ENCODE measurements at places on chromosomes 2 and 18.

GRCh38 chr18:2656237-2656980, 883 bp downstream of the SMCHD1 start:
- no peak for DNase-seq

GRCh38 chr2:130819226-130819607, 17.5 kb upstream of the ARHGEF4 start:
- no peak for DNase-seq

GRCh38 chr2:13996527-13996926, 636.0 kb upstream of the LRATD1 start:
- no peak for DNase-seq

GRCh38 chr2:242011516-242011915, 142.0 kb downstream of the RTP5 start:
- DNase-seq, result no peak

DNA sequence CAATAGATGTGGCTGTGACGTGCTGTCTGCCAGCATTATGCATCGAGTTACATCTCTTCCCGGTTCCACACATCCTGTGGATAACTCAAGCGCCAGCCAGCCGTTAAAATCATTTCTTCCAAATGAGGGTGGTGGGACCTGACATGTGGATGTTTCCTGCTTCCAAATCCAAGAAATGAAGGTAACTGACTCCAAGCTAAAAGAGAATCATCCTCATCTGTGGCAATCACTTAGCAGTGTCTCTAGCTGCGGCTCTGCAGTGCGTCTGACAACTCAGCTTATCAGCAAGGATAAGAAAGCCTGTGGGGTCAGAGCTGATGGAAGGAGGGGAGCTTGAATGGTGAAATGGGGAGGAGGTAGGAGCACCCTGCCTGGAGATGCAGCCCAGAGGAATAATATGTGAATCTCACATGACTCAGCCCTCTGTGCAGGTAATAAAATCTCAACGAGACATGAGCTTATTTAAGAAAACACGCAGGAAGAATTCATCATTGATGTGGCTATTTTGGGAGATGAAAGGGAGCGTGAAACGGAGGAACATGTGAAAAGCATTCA, 382.2 kb upstream of the TRIB2 start:
- no peak for DNase-seq

DNA sequence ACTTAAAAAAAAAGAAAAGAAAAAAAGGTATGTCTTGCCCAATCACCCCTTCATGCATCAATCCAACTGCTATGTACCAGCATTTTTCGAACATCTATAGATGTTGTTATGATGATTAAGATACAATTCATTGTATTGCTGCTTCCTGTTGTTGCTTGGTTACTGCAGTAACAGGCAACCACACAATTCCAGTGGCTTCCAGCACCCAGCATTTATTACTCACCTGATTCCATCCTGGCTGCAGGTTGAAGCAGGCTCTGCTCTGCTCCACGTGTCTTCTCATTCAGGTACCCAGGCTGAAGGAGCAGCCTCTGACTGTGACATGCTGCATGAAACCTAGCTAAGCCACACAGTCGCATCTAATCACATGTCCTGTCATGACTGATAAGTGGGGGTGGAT, 196.9 kb downstream of the INO80D start:
- DNase-seq, result no peak

DNA sequence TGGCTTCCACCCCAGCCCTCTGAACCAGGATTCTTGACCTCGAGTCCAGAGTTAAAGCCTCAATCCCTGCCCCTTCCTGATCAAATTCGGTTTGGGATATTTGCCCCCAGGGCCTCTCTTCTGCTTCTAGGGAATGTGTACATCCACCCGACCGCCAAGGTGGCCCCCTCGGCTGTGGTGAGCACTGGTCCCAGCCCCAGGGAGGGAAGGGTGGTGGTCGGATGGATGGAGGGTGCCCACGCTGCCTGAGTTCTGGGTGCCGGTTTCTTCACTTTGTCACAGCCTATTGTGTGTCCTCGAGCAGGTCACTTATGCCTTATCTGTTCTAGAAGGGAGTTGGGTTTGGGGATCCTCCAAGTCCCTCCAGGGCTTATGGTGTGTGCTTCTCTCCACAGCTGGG, 6.9 kb downstream of the GMPPA start:
- no peak for DNase-seq

GRCh38 chr2:239138610-239139009, 262.2 kb downstream of the HDAC4 start:
- no peak for DNase-seq

DNA sequence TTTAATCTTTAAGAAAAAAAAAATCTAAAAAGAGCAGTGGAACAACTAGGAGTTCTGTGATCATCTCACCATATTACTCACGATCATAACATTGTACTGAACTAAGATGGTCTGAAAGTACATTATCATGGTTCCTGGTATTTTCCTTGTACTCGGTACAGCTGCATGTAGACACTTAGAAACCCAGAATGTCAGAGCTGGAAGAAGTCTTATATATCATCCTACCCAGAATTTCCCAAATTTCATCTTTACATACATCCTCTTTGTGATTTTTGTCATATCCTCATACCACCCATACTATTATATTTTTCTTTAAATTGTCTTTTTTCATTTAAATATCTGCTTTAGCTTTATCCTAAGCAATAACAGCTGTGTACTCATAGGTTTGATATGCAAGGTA, 12.4 kb upstream of the ST3GAL5 start:
- no peak for DNase-seq

- no peak for DNase-seq
Observed at GRCh38 chr2:120943403-120944034, 207.9 kb downstream of the GLI2 start.

GRCh38 chr18:55419947-55420664, 167.9 kb downstream of the TCF4 start:
- DNase-seq, result no peak

- no peak for DNase-seq
Observed at GRCh38 chr2:231347081-231347480, 48.4 kb upstream of the B3GNT7 start.

- DNase-seq, result no peak
Observed at GRCh38 chr18:21599585-21600525, 649 bp downstream of the ESCO1 start.

- DNase-seq, result no peak
Observed at GRCh38 chr2:166891727-166892126, 3.4 kb downstream of the XIRP2 start.

DNA sequence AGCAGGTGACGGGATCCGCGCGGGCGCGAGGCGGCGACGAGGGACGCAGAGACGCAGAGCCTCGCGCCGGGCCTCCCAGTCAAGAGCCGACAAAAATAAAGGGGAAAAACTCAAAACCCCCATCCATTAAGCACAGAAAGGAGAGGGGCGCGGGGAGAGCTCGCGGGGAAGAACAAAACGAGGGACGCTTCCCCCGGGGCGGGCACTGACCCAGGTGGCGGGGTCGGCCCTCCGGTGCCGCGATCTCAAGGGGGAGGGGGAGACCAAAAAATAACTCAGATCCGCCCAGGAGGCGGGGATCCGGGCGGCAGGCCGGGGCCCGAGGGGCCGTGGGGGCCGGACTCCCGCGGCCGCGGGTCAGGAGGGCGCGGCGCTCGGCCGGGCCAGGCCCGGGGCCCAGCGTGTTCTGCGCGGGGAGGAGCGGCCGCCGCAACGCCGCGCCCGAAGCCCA, 597 bp downstream of the RNF103 start:
- no peak for DNase-seq

GRCh38 chr2:216081012-216081411, 597 bp downstream of the PECR start:
- DNase-seq, result no peak

DNA sequence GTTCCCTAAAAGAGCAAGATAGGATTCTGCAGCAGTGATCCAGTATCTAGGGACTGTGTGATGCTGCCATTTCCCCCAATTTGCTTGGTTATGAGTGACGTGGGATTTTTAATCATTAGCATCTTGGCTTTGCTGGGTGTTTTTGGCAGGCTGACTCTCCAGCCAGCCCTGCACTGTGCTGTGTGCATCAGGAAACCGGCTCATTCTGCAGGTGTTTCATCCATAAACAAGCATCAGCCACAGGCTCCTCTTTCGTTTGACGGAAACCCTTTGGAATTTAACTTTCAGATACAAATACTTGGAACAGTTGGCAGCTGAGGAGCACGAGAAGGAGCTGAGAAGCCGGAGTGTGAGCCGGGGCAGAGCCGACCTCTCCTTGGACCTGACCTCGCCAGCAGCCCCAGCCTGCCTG, 135.9 kb downstream of the TPGS2 start:
- no peak for DNase-seq

DNA sequence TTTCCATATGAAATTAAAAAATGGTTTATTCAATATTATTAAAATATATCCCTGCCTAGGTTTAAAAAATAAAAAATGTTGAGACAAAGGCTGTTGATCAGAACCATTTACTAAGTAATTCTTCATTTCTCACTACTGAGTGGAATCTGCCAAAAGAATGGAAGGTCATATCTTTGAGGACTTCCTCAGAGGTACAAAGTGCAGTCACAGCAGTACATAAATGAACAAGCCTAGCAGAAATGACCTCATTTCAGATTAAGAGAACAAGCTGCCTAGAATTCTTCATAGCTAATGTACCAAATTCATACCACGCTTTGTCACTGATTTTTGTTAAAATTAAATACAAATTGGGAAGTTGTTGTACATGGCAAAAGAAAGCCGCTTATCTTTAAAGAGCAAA, 318.9 kb upstream of the TFPI start:
- DNase-seq, result no peak

DNA sequence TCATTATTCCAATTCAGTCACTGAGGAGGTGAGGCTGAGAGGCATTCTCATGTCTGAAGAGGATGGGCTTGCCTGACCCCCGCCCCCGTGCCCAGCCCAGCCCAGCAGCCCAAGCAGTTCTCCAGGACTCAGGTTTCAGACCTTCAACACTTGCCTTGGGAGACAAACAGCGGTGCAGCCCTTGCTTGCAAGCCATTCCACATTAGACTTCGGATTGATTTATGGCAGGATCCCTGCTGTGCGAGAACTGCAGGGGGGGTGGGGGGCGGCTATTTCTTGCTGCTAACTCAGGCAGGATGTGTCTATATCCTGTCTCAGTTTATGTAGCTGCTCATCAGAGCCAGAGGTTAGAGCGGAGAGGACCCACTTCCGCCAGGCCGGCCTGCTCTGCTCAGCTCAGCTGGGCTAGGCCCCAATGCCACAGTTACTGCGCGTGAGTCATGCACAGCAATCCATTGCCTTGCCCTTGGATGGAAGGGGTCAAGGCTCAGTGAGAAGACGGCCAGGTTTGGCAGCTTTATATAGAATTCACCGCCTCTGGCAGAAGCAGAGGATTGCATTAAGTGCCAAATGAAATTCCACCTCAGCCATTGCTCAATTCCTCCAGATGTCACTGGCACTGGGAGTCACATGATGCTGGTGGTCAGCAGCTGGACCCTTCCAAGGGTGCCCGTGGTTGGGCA, 1.8 kb downstream of the GYPC start:
- DNase-seq, result no peak

- DNase-seq, result no peak
Observed at GRCh38 chr2:238434846-238435751, 8.4 kb downstream of the ASB1 start.

GRCh38 chr2:953975-954686, 3.5 kb downstream of the SNTG2 start:
- no peak for DNase-seq

DNA sequence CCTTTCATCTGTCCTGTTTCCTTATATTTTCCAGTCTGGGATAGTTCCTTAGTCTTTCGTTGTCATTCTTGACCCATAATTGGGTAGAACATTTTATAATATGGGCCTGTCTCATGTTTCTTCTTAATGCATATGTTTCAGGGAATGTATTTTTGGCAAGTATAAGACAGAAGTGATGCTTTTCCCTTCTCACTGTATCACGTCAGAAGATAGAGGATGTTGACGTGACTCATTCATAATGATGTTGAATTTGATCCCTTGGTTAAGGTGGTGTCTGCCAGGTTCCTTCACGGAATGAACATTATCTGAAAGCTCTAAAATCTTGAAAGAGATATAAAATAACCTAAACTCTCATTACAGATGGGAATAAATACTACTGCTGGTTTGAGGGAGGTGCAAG, 18.8 kb downstream of the CDH7 start:
- DNase-seq, result no peak

- no peak for DNase-seq
Observed at GRCh38 chr2:220209751-220210150, 582.3 kb downstream of the SLC4A3 start.

GRCh38 chr18:76875390-76876325, 53.3 kb downstream of the ZNF236 start:
- DNase-seq, result peak; percentile 35

GRCh38 chr2:75565472-75566462, 5.0 kb upstream of the EVA1A start:
- DNase-seq, result no peak

- no peak for DNase-seq
Observed at GRCh38 chr18:70135604-70136003, 69.9 kb downstream of the RTTN start.

GRCh38 chr18:56060967-56061541, 473.1 kb upstream of the TCF4 start:
- DNase-seq, result no peak

DNA sequence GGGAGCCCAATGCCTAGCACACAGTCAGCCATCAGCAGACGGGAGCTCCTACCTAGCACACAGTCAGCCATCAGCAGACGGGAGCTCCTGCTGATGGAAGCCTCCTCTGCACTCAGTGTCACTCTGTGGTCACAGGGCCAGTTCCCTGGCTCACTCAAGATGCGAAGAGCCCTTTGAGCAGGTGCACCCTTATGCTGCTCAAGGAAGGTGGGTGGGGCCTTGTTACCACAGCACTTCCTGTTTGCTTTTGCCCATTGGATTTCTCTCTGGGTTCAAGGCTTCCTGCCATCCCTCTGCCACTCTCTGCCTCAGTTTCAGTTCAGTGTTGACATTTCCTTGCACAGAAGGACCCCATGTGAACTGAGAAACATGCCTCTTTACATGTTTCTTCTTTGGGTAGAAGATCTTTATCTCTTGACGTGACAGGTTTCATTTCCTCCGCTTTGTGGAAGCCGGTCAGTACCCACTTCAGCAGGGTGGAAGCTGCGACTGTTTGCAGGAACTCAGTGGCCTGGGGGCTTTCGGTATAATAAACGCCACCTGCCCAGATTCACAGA, 11.6 kb downstream of the TRIB2 start:
- DNase-seq, result no peak

DNA sequence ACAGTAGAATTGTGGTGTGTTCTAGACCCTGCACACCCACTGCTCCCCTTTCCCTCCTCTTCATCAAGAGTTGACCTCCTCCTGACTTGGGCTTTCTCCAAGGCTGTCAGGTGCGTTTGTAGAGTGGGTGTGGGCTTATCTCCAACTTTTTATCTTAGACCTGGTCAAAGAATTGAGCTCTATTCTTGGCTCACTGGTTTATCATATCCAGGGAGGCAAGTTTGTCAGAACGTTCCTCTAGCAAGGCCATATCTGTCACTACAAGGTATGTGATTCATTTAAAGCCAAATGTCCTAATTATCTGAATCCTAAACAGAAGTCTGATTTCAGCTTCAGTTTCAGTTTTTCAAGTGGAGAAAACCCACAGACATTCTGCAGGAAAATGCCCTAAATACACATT, 117.1 kb upstream of the MGAT5 start:
- no peak for DNase-seq

All from NCI-H446 (cell line).